ENCODE measurements at places on chromosomes 11 and 22.

GRCh38 chr11:58023435-58023931 lies at the start of gene OR9Q1:
OR9Q1 (plus strand) TSS chr11:58023881; CDS start chr11:58179445, 155,564 bp downstream.
- DNase-seq = no peak

DNA sequence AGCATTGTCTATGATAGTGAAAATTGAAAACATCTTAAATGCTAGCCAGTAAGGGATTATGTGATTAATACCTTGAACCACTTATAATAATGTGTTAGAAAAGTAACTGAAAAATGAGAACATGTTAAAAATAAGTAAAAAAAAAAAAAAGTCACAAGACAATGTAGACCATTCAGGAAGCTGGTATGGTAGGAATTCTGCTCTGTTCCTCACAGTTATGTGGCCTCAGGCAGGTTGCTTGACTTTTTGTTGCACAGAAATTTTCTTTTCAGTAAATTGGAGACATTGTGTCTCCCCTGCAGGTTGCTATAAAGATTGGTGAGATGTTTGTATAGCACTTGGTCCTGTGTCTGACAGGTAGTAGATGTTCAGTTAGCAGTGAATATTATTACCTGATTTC lies 17.3 kb upstream of the PLET1 start:
- DNase-seq = no peak

DNA sequence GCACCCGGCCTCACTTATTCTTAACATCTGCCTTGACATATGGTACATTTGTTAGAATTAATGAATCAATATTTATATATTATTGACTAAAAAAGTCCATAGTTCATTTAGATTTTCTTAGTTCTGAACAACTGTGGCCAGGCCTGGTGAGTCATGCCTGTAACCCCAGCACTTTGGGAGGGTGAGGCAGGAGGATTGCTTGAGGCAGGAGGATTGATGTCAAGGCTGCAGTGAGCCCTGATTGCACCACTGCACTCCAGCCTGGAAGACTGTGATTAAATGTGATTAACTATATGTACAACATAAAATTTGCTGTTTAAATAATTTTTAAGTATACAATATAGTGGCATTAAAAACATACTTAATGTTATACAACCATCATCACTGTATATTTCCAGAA lies 5.6 kb downstream of the UVRAG start:
- DNase-seq = no peak

DNA sequence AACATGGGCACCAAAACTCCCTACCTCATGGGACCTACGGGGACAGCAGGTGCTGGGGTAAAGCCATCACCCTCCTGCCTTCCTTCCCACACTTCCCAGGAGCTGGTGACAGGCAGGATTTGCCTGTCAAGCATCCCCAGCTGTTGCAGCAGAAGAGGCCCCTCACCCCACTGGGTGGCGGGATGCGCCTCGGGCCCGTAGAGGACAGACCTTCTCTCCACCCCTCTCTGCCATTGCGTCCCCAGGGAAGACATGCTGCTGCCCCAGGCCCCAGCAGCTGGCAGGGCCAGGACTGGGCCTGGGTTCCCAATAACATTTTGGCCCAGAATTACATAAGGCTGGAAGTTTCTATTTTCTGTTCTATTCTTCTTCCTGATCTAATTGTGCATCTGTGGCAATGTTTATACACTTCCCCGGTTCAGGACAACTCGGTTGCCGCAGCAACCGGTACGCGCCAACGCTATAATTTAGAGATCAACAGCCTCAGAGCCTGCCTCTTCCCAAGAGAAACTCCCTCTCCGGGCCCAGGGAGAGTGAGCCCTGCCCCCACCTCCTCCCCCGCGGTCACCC lies 25.4 kb downstream of the KCNJ4 start:
- no peak for DNase-seq

DNA sequence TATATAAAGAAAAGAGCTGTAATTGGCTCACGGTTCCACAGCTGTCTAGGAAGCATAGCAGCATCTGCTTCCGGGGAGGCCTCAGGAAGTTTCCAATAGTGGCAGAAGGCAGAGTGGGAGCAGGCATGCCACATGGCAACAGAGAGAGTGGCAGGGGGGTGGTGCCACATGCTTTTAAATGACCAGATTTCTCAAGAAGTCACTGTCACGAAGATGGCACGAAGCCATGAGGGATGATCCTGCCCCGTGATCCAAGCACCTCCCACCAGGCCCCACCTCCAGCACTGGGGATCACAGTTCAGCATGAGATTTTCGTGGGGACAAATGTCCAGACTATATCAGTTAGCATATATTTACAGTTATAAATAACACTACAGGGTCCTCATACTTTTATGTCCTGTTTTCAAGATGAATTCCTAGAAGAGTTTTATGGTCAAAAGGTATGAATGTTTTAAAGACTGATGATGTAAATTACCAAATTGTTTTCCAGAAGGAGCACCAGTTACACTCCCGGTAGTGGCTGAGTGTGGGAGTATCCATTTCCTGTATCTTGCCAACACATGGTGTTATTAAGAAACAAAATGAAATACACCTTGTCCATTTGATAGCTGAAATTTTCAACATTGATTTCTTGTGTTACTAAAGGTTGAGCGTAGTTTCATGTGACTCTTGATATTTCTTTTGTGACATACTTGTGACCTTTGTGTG lies 19.2 kb downstream of the FAM118A start:
- DNase-seq = no peak

DNA sequence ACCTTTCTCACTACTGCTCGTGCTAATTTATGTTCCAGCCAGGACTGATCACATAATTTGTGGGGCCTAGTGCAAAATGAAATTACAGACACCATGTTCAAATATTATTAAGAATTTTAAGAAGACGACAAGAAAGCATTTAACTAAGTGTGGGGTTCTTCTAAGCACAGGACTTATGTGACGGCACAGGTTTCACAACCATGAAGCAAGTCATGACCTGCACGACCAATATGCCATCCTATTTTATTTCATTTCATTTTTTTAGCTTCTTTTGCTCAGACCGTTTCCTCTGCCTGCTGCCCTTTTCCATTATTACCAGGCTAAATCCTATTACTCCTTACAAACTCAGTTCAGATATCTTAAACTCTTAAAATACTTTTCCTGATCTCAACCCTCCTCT lies 462.5 kb downstream of the AASDHPPT start:
- DNase-seq = no peak

DNA sequence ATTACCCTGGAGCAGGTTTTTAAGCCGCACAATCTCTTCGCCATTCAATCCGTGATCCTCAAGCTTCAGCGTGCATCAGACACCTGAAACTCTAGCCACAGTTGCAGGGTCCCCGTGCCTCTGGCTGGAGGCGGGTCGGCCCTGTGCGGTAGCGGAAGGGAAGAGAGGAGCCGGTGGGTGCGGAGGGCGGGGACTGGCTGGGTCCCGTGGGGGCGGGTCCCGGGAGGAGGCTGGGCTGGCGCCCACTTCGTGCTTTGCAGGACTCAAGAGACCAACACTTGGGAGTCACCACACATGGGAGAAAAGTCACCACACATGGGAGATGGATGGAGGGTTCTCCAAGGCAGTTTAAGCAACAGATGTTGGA lies 772 bp downstream of the C22orf15 start:
- no peak for DNase-seq

- DNase-seq = no peak
These were observed 7.2 kb downstream of the SGSM1 start for GRCh38 chr22:24812950-24813775.

GRCh38 chr11:75205564-75206020 lies 35.0 kb upstream of the TPBGL start:
- DNase-seq = no peak

- no peak for DNase-seq
These were observed 707 bp upstream of the FTH1 start for GRCh38 chr11:61967924-61968757.

- DNase-seq = no peak
These were observed 743.4 kb upstream of the CNTN5 start for GRCh38 chr11:98277251-98277912.

DNA sequence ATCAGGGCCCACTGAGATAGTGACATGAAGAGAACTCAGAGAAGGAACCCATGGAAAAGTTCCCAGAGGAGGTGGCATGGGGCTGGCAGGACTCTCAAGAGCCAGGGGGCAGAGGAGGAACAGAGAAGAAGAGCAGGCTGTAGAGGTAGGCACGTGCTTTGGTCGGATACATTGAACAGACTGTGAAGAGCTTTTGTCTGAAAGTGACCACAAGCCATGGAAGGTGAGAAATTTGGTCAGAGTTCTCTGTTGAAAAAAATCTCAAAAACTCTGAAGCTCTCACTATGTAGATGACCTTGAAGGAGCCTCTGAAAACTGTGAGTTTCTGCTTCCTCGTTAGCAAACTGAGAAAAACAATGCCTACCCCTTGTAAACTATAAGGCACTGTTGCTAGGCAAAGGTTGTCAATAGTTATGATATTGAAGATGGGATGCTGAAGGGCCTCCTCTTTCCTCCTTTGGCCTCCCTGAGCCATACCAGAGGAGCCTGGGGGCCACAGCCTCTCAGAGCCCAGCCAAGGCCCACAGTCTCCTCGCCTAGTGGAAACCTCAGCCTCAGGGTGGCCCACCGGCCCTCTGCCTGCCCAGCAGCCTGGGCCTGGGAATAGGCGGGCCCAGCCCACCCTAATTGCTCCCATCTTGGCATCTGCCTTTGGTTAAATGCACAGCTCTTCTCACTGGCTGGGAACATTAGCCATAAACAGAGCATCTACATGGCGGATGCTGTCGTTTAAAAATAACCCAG lies 415.7 kb downstream of the SOX6 start:
- DNase-seq = no peak

GRCh38 chr11:59178402-59178801 lies 6.5 kb downstream of the DTX4 start:
- DNase-seq = no peak

DNA sequence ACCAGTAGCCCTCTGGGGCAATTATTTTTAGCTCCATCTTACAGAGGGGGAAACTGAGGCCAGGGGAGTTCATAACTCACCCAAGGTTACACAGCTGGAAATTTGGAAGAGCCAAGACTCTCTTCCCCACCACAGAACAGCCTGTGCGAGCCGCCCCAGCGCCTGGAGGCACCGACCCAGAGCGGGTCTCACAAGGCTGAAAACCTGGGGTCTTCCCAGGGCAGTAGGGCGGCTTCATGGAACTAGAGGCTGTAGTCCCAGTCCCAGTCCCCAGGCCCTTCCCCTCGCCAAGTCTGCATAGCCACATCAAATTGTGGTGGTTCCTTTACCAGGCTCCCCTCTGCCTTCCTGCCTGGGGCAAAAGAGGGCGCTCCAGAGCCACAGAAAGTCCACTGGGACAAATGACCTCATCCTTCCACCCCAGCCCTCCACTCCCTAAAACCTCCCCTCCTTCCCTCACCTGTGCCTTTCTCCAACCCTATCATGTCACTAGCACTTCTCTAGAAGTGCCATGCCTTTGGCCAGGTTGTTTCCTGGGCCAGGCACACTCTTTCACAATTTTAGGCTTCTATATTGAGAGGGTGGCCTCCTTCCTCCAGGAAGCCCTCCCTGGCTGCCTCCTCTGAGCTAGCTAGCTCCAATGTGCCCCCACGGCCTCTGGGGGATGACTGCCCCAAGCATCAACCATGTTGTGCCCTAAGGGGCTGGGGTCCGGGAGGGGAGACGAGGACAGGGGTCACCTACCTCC lies 15.2 kb upstream of the CDC42EP1 start:
- DNase-seq = no peak

DNA sequence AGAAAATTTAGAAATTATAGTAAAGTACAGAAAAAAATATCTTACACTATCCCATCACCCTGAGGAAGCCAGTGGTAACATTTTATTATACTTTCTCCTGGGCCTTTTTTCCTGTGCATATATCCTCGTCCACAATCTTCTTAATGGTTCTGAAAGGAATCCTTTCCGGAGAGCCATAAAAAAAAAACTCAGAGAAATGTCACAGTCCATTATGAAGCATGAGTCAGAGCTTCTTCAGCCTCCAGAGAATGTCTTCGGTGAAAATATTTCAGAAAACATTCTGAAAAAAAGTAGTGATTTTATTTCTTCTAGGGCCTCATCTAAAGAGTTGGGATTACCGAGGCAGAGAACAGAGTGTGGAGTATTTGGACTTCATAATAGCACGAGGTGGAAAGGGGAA lies 163.4 kb downstream of the INSC start:
- no peak for DNase-seq

DNA sequence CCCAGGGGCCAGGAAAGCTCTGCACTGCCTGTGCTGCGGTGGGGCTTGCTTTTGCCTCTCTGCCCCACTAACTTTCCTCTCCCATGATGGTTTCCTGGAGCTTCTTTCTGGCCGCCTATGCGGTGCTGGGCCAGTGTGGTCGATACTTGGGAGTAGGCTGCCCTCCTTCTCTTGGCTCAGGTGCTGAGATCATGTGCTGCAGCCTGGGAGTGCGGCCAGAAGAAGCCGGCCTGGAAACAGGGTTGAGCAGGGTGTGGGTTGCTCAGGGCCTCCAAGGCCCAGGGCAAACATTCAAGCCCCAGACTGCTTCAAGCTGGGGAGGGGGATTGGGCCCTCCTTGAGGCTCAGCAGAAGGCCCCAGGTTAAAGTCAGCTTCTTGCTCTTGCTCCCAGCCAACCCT lies 125.0 kb downstream of the NTM start:
- no peak for DNase-seq

DNA sequence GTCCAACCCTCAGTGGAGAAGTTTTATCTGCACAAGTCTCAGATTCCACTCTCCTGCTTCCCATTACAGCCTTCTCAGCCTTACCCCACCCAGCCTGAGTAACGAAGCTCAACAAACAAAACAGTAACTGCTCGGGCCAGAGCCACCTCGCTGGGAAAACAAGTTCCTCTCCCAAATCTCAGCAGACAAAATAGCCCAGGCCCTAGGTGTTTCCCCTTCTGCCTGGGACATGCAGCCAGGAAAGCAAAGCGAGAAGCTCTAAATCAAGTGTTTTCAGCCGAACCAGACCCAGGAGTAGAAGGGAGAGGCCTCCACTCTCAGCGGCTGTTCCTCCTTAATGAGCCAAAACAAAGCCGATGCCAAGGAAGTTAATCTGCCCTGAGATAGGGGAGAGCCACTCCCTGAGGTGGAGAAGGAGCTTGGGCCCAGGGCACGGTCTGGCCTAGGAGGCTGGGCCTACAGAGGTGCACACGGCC lies 44.0 kb downstream of the LIF start:
- no peak for DNase-seq

DNA sequence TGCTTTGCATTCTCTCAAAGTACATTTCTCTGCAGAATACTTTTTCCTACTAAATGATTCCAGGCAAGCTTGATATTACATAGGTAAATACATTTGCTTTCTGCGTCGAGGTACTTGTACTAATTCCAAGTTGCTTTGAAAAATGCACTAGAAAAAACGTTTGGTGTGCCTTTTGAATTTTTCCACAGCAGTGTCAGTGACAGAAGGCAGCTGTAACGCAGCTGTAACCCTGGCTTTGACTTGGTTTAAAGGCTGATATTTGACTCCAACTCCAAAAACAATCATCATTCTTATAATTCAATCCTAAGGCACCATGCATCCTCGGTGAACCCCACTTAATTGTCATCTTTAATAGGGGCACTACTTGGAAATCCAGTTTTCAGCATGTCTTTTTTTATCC lies 125.0 kb downstream of the MAML2 start:
- no peak for DNase-seq
